ENCODE measurements at places on chromosomes 7 and 10.
A peak's percentile ranks its signal among the peaks of the same experiment; 100 is the strongest.

DNA sequence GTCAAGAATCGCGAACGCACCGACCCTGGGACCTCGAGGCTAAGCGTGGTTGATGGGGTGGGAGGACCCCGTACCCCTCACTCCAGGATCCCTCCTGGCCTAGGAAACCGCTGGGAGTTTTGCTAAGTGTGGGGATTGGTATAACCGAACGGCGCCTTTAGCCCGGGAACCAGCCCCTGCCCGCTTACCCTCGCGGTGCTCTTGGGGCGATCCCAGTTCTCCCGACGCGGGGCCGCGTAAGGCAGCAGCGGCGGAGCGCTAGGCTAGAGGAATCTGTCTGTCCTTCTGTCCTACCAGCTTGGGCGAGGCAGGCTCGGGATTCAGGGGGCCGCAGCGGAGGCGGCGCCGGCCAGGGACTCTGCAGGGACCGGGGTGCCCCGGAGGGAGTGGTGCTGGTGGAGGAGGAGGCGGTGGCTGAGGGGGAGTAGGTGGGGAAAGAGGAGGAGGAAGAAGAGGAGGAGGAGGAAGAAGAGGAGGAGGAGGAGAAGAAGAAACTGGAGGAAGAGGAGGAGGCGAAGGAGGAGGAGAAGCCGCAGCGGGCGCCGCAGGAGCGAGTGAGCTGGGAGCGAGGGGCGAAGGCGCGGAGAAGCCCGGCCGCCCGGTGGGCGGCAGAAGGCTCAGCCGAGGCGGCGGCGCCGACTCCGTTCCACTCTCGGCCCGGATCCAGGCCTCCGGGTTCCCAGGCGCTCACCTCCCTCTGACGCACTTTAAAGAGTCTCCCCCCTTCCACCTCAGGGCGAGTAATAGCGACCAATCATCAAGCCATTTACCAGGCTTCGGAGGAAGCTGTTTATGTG is 439 bp upstream of the EMX2 start:
- H3K27me3 ChIP-seq: peaks cover 68% of the 10 kb centered on the region
- H3K4me3 ChIP-seq: peak overlapping the region; percentile 39
- H3K36me3 ChIP-seq: no peaks in the 10 kb centered on the region
- H3K4me1 ChIP-seq: peaks cover 7% of the 10 kb centered on the region

- H3K27ac ChIP-seq: no peak overlapping the region
- no peaks in the 10 kb centered on the region for H3K36me3 ChIP-seq
- H3K4me3 ChIP-seq: no peak overlapping the region
- DNase-seq: no peak
Measured at GRCh38 chr7:96304573-96304972, 17.3 kb downstream of the SLC25A13 start.

DNA sequence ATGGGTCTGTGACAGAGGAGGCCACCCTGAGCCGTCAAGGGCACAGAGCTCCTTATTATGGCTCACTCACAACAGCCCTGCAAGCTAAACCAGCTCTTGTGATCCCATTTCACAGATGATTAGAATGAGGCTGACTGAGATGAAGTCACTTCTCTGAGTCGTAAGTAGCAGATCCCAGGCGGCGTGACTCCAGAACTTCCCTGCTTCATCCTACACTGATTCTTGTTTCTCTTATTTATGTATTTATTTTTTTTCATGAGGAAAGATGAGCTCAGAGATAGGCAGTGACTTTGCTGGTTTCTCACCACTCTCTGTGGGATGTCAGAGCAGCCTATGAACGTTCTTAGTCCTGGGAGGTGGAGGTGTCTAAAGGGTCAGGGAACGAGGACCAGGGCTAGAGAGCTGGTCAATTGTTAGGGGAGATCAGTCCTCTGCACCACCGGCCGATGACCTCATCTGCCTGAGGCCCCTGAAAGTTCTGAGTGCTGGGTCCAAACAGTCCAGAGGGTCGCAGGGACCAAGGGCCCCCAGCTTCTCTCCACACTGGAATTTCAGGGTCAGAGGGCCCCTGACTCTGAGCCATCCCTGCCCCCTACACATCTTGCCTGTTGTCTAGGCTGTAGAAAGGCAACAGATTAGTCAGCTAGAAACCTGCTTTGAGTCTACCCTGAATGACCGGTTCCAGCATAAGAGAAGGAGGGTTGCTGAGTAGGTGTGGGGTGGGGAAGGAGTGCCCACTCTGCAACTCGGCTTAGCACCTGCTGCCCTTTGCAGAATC is 17.9 kb downstream of the CLRN3 start:
- no peaks in the 10 kb centered on the region for H3K4me1 ChIP-seq
- DNase-seq: no peak
- no peaks in the 10 kb centered on the region for H3K27me3 ChIP-seq
- no peaks in the 10 kb centered on the region for H3K36me3 ChIP-seq
- H3K27ac ChIP-seq: no peak overlapping the region
- no peak overlapping the region for H3K4me3 ChIP-seq

DNA sequence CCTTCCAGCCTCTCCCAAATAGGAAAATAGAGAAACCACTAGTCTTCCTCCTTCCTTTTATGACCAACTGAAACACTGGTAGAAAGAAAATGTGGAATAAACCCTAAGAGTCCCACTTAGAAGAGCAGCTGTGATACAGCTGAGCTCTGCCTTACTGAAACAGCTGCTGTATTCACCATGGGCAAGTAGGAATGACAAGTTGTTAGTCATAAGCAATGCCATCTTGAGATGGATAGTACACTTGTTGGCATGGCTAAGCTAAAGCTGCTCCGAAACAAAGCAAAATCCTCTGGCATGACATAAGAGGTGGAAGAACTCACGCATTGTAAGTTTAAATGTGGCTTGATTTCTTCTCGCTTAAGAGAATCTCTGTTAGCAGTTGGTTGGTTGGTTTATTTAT is 48.3 kb upstream of the TMEM236 start:
- no peaks in the 10 kb centered on the region for H3K27me3 ChIP-seq
- H3K4me3 ChIP-seq: no peak overlapping the region
- no peaks in the 10 kb centered on the region for H3K4me1 ChIP-seq

GRCh38 chr7:85457911-85458310 is 271.1 kb upstream of the SEMA3D start:
- no peaks in the 10 kb centered on the region for H3K4me1 ChIP-seq
- peak; percentile 18 for DNase-seq
- no peak overlapping the region for H3K4me3 ChIP-seq
- no peaks in the 10 kb centered on the region for H3K27me3 ChIP-seq
- H3K27ac ChIP-seq: no peak overlapping the region

DNA sequence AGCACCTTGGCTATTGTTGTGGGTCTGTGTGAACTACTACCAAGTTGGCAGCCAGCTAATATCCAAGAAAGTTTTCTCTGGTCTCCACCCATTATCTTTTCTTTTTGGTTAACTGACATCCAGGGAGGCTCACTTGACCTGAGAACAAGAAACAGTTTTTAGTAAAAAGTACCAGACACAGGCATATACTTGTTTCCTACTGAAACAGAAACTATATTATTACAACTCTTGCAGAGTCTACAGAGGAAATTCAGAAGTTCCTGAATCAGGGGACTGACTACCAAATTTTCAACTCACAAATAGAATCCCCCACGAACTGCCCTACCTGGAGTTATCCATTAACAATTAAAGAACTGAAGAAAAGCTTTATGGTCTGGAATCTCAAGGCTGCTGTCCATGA is 168.9 kb downstream of the KCND2 start:
- H3K4me3 ChIP-seq: no peak overlapping the region
- no peak for DNase-seq
- no peaks in the 10 kb centered on the region for H3K36me3 ChIP-seq
- H3K27me3 ChIP-seq: no peaks in the 10 kb centered on the region
- H3K27ac ChIP-seq: no peak overlapping the region

- no peaks in the 10 kb centered on the region for H3K4me1 ChIP-seq
- no peak overlapping the region for H3K27ac ChIP-seq
- no peak for DNase-seq
- no peak overlapping the region for H3K4me3 ChIP-seq
Measured at GRCh38 chr7:128732521-128733277, 6.5 kb upstream of the CALU start.

DNA sequence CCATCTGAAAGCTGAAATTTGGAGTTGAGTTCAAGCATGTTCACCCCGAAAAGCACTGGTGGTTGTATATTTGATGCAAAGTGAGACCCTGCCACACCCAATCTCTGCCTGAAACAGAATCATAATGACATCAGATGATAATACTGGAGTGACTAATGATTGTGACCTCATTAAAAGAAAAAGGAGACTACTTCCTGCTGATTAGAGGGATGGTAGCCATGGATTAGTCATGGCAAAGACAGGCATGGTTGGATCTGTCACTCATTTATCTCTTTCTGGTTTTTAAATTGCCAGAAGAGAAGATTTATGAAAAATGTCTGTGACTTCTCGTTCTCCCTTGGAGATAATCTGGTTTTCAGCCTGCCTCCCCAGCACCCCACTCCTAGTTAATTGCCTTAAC is 101.2 kb downstream of the BAMBI start:
- H3K27ac ChIP-seq: no peak overlapping the region
- H3K4me3 ChIP-seq: no peak overlapping the region
- H3K4me1 ChIP-seq: no peaks in the 10 kb centered on the region
- H3K36me3 ChIP-seq: no peaks in the 10 kb centered on the region

DNA sequence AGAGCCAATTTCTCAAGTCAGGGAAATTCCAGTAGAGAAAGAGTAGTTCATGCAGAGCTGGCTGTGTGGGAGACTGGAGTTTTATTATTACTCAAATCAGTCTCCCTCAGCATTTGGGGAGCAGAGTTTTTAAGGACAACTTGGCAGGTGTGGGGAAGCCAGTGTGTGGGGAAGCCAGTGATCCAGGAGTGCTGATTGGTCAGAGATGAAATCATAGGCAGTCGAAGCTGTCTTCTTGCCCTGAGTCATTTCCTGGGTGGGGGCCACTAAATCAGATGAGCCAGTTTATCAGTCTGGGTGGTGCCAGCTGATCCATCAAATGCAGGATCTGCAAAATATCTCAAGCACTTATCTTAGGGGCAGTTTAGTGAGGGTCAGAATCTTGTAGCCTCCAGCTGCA is 194.6 kb upstream of the NRG3 start:
- DNase-seq: no peak
- H3K27me3 ChIP-seq: no peaks in the 10 kb centered on the region

GRCh38 chr10:132939957-132940790 is 2.2 kb downstream of the CFAP46 start:
- H3K4me1 ChIP-seq: no peaks in the 10 kb centered on the region
- H3K27me3 ChIP-seq: no peaks in the 10 kb centered on the region
- H3K36me3 ChIP-seq: no peaks in the 10 kb centered on the region
- DNase-seq: peak; percentile 67
- no peak overlapping the region for H3K4me3 ChIP-seq
- no peak overlapping the region for H3K27ac ChIP-seq

DNA sequence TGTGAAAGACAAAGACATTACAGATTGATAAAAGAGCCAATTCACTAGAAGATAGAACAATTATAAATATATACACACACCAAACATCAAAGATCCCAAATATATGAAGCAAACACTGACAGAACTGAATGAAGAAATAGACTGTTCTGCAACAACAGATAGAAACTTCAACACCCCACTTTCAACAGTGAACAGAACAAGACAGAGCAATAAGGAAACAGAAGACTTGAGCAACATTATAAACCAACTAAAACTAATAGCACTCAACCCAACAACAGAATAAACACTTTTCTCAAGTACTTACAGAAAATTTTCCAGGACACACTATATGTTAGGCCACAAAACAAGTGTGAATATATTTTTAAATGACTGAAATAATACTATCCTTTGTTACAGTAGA is 10.9 kb downstream of the CDCA7L start:
- H3K4me1 ChIP-seq: no peaks in the 10 kb centered on the region
- H3K27me3 ChIP-seq: no peaks in the 10 kb centered on the region
- H3K36me3 ChIP-seq: no peaks in the 10 kb centered on the region
- no peak overlapping the region for H3K27ac ChIP-seq
- no peak overlapping the region for H3K4me3 ChIP-seq
- no peak for DNase-seq

DNA sequence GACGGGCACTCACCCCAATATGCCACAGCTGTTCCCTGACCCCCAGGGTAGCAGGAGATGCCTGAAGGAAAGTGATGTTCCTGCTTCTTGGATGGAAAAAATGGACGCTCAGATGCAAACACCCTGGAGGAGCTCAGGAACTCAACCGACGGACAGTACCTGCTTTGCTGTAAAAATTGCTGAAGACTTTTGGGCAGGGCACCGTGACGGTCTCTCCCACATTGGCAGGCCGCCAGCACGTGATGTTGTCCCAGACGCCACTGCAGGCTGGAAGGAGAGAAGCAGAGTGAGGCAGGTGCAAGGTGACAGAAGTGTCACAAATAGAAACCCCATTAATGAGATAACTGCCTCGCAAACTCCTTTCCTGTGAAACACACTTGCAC is 35.0 kb downstream of the VIPR2 start:
- no peaks in the 10 kb centered on the region for H3K27me3 ChIP-seq
- H3K36me3 ChIP-seq: no peaks in the 10 kb centered on the region
- no peak overlapping the region for H3K4me3 ChIP-seq

DNA sequence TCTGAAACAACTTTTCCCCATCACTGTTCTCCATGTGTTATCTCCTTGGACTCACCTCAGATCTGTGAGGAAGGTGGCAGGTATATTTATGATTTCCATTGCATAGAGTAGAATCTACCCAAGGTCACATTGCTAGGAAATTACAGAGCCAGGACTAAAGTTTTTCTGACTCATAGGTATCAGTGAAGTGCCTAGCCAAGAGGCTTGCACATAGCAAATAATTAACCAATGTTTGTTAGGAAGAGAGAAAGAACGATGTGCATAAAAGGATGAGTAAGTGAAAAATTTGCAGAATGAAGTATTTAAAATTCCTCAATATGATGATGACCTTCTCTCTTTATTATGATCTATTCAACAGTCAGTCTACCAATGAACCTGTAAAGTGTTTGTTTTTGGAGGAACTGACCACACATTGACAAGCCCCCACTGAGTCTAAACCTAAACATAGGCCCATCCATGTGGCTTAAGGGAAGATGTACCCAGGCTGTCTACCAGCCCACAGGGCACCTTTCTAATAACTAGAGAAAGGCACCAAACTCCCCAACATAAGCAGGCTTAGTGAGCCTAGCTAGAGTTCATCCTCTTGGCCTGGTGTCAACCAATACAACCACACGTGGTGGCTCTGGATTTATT is 252.9 kb upstream of the ZMIZ1 start:
- no peak overlapping the region for H3K27ac ChIP-seq
- no peaks in the 10 kb centered on the region for H3K36me3 ChIP-seq
- H3K27me3 ChIP-seq: no peaks in the 10 kb centered on the region
- no peak for DNase-seq
- H3K4me1 ChIP-seq: no peaks in the 10 kb centered on the region

DNA sequence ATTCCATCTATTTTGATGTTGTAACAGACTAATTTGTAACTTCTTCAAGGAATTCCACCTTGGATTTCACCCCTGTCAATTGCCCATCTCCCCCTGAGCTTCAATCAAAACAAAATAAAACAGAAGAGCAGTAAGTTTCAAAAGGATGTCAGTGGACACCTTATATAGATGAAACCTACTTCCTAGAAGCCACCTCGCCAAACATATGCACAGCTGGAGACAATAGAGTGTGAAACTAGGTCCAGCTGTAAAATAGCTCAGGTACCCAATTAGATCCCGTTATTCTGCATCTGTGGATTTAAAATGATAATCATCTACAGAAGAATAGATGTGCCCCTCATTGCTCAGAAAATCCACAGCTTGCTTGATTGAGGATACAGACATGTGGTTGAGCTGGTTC is 598.6 kb downstream of the SH2D4B start:
- no peak overlapping the region for H3K27ac ChIP-seq
- DNase-seq: no peak
- H3K4me3 ChIP-seq: no peak overlapping the region
- H3K27me3 ChIP-seq: no peaks in the 10 kb centered on the region

GRCh38 chr7:150937848-150938561 is 40.1 kb downstream of the KCNH2 start:
- no peaks in the 10 kb centered on the region for H3K4me1 ChIP-seq
- H3K27me3 ChIP-seq: no peaks in the 10 kb centered on the region
- H3K36me3 ChIP-seq: no peaks in the 10 kb centered on the region
- no peak overlapping the region for H3K27ac ChIP-seq

GRCh38 chr10:54094321-54094720 is 706.7 kb downstream of the PCDH15 start:
- no peaks in the 10 kb centered on the region for H3K27me3 ChIP-seq
- H3K27ac ChIP-seq: no peak overlapping the region
- no peaks in the 10 kb centered on the region for H3K36me3 ChIP-seq
- no peaks in the 10 kb centered on the region for H3K4me1 ChIP-seq
- H3K4me3 ChIP-seq: no peak overlapping the region

Measured in mesendoderm (in vitro differentiated cells).